AG08396 (cell line): ENCODE measurements at places on chromosomes 4 and X.

- DNase-seq: no peak
Observed at GRCh38 chr4:154998284-154998683, 210.2 kb upstream of the NPY2R start.

DNA sequence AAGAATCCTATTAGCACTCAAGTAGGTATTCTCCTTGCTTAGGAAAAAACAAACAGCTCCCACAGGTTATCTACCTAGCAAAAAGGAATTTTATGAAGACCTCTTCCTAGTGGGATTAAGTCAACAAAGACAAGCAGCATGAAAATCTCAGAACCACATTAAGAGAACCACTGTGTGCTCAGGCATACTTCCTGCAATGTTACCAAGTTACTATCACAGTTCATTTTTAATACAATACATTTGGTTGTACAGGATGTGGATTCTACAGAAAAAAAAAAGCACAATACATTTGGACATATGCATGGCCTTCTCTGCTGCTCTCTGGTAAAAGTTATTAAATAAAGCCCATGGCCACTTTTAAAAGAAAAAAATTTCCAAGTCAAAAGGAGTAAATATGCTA lies 193.7 kb downstream of the PPP3CA start:
- DNase-seq: no peak

DNA sequence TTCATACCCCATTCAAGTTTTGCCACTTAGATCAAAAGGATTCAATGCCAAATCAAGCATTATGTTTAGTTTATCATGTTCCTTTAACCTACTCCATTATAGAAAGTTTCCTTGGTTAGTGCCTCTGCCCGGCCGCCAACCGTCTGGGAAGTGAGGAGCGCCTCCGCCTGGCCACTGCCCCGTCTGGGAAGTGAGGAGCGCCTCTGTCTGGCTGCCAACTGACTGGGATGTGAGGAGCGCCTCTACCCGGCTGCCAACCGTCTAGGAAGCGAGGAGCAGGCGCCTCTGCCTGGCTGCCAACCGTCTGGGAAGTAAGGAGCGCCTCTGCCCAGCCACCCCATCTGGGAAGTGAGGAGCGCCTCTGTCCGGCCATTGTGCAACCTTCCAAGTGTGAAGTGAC lies 36.3 kb upstream of the PDGFRA start:
- DNase-seq: no peak

- DNase-seq: no peak
Observed at GRCh38 chrX:126165721-126166461, at the start of gene DCAF12L2. Gene DCAF12L2, minus strand, starts transcription at chrX:126166289. Its CDS starts 365 bp downstream, at chrX:126165924.

DNA sequence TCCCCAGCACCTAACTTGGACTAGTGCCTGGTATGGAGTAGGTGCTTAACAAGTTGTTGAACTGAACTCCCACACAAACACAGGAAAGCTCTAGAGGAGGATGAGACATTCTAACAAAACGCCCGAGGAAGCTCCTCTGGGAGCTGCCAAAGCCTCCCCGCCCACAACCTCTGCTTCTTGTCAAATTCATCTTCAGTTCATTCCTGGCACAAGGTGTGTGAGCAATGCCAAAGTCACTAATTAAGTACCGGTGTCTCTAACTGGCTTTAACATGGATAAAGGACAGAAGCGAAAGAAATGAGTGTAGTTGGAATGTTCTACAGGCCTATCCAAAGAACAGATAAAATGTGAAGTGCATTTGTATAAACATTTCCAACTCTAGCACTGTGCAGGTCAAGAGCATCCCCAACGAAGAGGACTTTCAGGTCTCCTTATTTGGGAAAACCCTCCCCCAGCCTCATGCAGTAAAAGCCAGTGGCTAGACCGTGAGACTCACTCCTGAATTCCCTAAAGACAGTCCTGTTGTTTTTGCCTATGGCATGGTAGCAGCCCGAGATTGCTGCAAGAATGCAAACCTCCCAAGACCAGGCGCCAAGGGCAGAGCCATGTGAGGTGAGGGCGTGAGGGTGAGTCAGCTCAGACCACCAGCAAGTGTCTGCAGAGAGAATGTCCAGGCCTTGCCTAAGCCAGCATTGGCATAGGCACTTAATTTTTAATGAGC lies 72.2 kb upstream of the KLF3 start:
- DNase-seq: no peak

- DNase-seq: no peak
Observed at GRCh38 chrX:150005027-150005426, 66.7 kb upstream of the EOLA2 start.

GRCh38 chr4:179130122-179130714 lies 1688.0 kb upstream of the AGA start:
- no peak for DNase-seq

DNA sequence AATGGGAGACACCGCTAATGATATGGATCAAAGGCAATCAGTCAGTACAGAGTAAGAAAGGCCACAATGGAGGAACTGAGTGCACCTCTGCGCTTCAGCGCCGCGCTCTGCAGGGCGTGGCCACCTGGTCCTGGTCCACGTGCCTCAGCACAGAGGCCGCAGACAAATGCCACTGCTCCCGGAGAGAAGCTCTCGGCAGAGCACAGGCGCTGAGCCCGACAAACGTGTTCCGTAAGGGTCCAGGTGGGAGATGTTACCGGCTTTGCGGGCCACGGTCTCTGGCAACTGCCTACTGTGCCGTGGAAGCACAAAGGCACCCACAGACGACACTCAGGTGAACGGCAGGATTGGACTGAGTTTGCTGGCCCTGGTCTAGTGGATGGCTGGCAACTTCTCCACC lies 68.9 kb downstream of the ACOX3 start:
- DNase-seq: no peak

GRCh38 chr4:183765251-183765911 lies 106.3 kb downstream of the TRAPPC11 start:
- DNase-seq: no peak
